Omental fat pad (tissue), 4 donors: ENCODE measurements at places on chromosomes 3 and 15. TPM values are rescaled to one million over a fixed set of nuclear protein-coding genes. Genes with fewer than 3 reads are reported as not detected.

OTOL1 gene
- not detected for total RNA-seq

TRPM1 gene
- total RNA-seq: not detected

SAMD7 gene
- not detected for total RNA-seq

B2M gene
- 3,890 TPM for total RNA-seq

CCDC13 gene
- 2.2 TPM for total RNA-seq

LSAMP gene
- 1.9 TPM for total RNA-seq

GLCE gene
- total RNA-seq: 23.5 TPM

GABRB3 gene
- total RNA-seq: 0.72 TPM

MESP2 gene
- not detected for total RNA-seq

PPP1R14D gene
- total RNA-seq: not detected

BFSP2 gene
- not detected for total RNA-seq

DNA sequence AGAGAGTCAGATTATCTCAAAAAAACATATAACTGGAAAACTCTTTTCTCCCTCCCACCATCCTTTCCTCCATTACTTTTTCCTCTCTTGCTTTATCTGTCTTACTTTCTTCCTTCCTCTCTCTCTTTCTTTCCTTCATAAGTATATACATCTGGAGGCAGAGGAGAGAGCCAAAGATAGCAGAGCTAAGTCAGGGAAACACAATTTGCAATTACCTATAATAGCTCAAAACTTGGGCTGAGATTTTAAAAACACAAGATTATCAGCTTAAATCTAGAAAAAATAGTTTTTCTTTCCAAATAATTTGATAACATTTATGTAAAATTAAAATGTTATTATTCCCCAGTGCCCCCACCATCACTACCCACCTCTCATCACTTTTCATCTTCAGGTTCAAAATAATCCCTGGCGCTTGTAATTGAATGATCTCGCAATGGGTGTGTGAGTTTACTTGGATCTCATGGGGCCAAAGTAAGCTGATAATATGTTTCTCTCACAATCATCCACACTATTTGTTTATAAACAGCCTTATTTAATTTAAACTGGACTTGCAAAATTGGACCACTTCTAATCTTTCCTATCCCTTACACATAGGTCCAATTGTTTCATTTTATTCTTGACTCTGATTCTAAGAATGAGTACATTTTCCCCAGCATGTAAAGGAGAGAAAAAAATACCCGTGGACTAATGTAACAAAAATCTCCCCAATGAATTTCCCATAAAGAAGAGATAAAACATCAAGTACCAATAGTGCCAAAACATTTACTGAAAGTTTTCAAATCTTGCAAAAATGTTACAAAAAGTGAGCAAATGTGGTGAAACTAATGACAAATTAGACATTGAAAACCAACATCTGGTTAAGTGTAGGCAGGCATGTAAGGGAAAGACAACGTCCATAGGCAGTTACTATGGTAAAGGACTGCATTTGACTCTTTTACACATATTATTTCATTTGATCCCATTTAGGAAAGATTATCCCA lies 236.9 kb downstream of the DTWD1 start:
- no peak for DNase-seq

- no peak for DNase-seq
Measured at GRCh38 chr3:67008388-67008787, 10.3 kb downstream of the KBTBD8 start.

- no peak for DNase-seq
Measured at GRCh38 chr3:127656906-127657305, 15.8 kb upstream of the ABTB1 start.

DNA sequence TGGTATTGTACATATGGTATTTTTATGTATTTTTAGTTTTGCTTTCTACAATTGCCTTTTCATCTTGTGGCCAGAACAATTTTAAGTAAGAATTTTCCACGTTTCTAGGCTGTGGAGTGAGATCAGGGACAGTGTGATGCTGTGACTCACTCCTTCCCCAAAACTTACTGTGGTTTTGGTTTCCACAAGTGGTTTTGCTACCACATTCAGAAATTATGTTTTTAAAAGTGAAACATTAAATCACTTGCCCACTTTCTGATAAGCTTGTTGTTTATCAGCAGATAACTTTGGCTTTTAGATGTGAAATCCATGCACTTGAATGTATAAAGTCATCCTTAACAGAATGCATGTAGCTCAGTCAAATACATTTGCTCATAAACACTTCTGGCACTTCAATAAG lies 192.2 kb upstream of the THRB start:
- DNase-seq: no peak

GRCh38 chr3:129654131-129654530 lies 47.7 kb upstream of the PLXND1 start:
- DNase-seq: no peak

DNA sequence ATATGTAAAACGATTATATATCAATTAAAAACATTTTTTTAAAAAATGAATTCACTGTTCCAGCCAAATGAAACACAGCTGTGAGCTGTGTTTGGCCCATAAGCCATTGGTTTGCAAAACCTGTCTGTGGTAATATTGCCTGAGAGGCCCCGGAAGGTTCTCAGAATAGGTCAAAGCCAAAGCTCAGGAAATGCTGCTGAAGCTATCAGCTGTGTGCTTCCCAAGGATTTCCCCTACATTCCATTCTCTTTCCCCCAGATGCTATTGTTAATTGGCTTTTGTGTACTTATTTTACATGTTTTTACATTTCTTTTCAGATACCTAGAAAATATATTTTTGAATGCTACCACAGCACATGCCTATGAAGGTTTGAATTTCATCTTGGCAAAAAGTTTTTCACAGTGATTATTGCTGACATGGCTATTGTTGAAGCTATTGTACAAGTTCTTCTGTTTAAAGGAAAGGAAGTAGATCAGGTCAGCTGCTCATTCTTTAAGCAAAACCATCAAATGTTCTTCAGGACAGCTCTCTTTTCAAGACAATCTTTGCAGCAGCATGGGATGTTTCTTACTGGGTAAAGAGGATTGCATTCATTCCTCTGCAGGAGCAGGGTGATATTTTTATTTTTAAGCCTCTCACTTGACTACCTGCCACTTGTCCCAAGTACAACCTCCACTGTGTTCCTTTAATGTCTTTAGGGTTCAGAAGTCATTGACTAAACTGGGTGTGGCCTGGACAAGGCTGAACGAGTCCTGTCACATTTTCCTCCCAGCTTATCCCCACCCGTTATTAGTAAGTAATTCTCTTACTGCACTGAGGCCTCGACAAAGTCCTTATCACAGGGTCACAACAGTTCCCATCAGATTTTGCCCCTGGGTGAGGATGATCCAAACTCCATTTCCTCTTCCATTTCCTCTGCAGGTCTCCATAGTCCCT lies 26.3 kb upstream of the BNC1 start:
- DNase-seq: no peak

GRCh38 chr3:173253471-173253870 lies 112.4 kb upstream of the SPATA16 start:
- DNase-seq: no peak

DNA sequence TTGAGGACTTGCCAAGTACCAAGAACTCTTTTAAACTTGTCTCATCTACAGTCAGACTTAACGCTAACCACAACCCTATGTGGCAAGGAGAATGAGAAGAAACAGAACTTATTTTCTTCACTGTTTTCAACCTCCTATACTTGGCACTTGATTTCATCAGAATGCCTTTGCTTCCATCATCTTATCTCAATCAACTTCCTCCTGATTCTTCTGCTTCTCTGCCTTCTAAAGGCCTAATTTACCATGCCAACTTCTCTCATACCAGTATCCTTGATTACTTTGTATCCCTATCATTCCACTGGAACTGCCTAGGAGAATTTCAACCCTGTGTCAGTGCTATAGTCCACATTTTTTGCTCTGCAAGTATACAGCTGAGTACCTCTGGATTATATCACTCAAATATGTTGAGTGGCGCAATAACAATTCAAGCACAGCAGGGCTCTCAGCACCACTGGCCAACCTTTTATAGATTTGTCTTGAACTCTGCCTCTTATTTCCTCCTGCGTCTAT lies 413.6 kb downstream of the ROBO1 start:
- no peak for DNase-seq

GRCh38 chr15:92825985-92826384 lies 74.1 kb upstream of the CHD2 start:
- no peak for DNase-seq

DNA sequence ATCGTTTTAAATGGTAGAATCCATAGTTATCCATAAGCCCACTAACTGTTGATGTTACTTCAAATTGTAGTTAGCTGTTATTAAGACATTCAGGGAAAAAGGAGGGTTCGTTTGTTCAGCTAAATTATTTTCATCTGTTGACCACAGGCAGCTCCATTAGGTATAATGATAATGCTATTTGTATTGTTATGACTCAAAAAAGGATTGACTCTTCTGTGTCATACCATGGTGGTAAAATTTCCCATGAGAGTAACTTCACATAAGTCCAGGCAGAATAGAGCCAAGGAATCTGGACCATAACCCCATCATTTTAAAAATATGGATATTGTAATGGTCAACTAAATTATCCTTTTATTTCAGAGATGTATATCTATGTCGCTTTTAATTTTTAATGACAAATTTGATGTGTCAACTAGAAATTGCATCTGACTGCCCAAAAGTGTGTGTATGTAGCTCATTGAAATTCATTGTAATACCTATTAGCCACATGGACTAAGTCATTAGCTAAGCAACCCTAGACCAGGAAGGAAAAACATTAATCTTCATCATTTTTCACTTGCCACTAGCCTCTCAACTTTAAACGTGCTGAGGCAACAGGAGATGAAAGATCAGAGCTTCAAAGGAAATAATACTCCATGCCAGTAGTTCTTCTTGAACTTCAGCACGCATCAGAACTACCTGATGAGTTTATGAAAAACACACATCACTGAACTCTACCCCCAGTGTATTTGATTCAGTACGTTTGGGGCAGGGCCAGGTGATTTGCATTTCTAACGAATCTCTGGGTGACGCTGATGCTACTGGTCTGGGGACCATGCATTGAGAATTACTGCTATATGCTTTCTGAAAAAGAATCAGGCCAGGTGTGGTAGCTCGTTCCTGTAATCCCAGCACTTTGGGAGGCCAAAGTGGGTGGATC lies 537.7 kb downstream of the UNC13C start:
- DNase-seq: no peak

DNA sequence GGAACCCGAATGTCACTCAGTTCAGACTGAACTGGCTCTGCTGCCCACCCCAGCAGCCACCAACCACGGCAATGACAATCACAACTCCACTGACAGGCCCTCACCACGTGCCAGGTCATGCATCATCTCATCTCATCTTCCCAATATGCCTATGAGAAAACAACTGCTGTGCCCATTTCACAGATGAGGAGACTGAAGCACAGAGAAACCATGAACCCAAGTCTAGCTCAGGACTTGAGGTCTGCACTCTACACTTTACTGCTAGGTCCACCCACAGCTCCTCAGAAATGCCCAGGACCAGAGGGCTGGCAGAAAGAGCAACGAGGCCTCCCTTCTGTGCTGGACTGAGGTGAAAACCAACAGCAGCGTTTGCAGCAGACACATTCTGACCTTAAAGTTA lies 99.2 kb upstream of the LINGO1 start:
- DNase-seq: no peak

DNA sequence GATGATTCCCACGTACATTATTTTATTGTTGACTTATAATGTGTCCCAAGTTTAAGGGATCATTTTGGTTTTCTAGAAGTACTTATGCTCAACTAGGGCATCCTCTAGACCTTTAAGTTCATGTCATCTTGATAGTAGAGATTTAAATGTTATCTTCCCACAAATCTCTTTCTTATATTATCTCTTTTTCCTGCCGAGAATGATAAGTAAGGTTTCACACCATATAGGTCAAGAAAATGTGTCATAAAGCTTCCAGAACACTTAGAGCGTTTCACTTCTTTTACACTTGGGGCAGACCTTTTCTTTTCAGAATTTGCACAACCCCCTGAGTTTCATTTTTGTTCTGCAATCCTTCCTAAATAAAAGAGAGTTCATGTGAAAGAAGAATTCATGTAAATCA lies 142.0 kb upstream of the CBLB start:
- DNase-seq: no peak

- peak; percentile 43 for DNase-seq
Measured at GRCh38 chr3:65672871-65673815, 365.6 kb downstream of the MAGI1 start.

DNA sequence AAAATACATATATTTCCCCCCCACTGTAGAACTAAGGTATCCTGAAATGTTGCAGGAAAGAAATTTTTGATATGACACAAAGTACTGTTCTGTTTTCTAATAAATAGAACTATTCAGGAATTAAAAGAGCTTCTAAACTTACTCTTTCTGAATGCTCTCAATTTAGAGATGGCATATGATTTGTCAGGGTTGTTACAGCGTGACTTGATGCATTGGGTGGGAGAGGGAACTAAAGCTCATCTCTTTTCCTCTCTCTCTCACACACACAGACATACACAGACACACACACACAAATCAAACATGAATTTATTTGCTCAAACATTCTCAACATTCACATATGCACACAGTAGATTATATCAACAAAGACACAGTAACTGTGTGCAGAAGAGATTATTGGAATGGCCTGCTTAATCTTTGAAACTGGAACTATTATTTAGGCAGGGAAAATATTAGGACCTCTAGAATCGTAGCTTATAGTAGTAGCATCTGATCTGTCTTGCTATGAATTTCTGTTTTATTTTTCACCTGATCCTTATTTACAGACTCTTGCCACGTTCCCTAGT lies 807.4 kb upstream of the GBE1 start:
- no peak for DNase-seq

GRCh38 chr3:49721596-49721895 lies 2.1 kb upstream of the AMIGO3 start:
- no peak for DNase-seq

GRCh38 chr3:50169232-50169832 lies 14.2 kb downstream of the SEMA3F start:
- DNase-seq: no peak

DNA sequence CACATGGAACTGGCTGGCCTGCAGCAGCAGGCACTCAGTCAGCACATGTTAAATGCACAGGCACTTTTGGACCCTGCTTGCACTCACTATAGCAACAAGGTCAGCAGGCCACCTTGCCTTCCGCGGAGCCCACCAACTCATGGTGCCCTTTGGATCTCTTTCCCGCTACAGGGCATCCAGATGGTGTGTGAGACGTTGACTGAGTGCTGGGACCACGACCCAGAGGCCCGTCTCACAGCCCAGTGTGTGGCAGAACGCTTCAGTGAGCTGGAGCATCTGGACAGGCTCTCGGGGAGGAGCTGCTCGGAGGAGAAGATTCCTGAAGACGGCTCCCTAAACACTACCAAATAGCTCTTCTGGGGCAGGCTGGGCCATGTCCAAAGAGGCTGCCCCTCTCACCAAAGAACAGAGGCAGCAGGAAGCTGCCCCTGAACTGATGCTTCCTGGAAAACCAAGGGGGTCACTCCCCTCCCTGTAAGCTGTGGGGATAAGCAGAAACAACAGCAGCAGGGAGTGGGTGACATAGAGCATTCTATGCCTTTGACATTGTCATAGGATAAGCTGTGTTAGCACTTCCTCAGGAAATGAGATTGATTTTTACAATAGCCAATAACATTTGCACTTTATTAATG lies 85.0 kb downstream of the TGFBR2 start:
- no peak for DNase-seq

GRCh38 chr3:18527691-18528090 lies 102.6 kb upstream of the SATB1 start:
- DNase-seq: no peak
